Right atrium auricular region (tissue), 2 donors: ENCODE measurements at places on chromosomes 3 and 15. TPM values are rescaled to one million over a fixed set of nuclear protein-coding genes. Genes with fewer than 3 reads are reported as not detected.

DNA sequence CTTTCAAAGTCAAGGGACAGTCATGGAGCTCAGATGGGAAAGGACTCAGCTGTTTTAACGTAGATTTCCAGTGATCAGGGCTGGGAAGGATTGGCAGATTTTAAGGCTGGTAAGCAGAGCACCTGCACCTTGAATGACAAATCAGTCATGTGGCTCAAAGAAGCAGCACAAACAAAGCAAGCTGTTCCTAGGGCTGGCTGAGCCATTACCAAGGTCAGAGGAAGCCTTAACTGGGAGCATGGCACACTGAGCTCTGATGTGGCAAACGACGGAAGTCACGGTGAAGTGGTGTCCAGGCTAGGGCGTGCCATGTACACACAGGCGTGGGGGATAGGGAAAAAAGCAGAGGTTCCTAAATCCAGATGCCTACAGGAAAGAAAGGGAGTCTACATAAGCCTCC lies 84.6 kb upstream of the PFN2 start:
- DNase-seq = no peak
- no peak overlapping the region for H3K4me3 ChIP-seq
- H3K36me3 ChIP-seq = no peaks in the 10 kb centered on the region
- H3K4me1 ChIP-seq = no peaks in the 10 kb centered on the region

The ETV5 gene
- 22.8 TPM for total RNA-seq

- no peak overlapping the region for H3K4me3 ChIP-seq
- H3K27ac ChIP-seq = no peak overlapping the region
- H3K4me1 ChIP-seq = no peaks in the 10 kb centered on the region
- DNase-seq = no peak
- H3K27me3 ChIP-seq = no peaks in the 10 kb centered on the region
These were observed 894.3 kb downstream of the OTOL1 start for GRCh38 chr3:162390891-162391290.

- no peak for DNase-seq
- no peaks in the 10 kb centered on the region for H3K36me3 ChIP-seq
These were observed 25.1 kb upstream of the CTDSPL start for GRCh38 chr3:37836589-37836988.

DNA sequence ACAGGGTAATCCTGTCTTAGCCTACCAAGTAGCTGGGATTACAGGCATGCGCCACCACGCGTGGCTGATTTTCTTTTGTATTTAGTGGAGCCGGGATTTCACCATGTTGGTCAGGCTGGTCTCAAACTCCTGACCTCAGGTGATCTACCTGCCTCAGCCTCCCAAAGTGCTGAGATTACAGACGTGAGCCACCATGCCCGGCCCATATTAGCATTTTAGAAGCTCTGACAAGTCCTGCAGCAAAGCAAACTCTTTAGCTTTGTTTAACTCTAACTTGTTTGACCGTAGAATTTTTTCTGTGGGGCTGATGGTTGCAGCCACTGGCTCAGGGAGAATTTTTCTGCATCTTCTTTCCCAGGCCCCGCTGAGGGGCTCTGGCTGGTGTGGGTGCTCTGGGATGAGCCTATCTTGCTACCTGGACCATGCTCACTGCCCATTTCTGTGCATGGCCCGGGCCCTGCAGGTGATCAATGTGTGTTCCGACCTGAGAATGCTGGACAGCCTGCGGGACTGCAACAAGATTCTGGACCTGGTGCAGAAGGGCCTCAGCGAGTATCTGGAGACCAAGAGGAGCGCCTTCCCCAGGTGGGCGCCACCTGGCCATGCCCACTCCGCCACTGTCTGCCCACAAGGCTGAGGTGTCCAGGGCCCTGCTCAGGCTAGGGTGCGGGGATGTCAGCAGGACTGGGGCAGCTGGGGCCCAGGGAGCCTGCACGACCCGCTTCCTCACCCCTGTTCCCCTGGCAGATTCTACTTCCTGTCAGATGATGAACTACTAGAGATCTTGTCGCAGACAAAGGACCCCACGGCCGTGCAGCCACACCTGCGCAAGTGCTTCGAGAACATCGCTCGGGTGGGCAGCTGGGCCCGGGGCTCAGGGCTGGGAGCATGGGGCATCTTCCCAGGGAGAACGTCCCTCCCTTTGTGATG lies 41.3 kb downstream of the DNAH1 start:
- H3K27me3 ChIP-seq = no peaks in the 10 kb centered on the region
- no peak overlapping the region for H3K4me3 ChIP-seq
- no peaks in the 10 kb centered on the region for H3K36me3 ChIP-seq
- no peak for DNase-seq
- H3K27ac ChIP-seq = no peak overlapping the region
- no peaks in the 10 kb centered on the region for H3K4me1 ChIP-seq

- no peak overlapping the region for H3K4me3 ChIP-seq
- no peaks in the 10 kb centered on the region for H3K27me3 ChIP-seq
- H3K4me1 ChIP-seq = no peaks in the 10 kb centered on the region
- DNase-seq = no peak
- no peak overlapping the region for H3K27ac ChIP-seq
These were observed 15.8 kb downstream of the APBA2 start for GRCh38 chr15:28901587-28901980.

The FBXO40 gene
- 81.6 TPM for total RNA-seq

DNA sequence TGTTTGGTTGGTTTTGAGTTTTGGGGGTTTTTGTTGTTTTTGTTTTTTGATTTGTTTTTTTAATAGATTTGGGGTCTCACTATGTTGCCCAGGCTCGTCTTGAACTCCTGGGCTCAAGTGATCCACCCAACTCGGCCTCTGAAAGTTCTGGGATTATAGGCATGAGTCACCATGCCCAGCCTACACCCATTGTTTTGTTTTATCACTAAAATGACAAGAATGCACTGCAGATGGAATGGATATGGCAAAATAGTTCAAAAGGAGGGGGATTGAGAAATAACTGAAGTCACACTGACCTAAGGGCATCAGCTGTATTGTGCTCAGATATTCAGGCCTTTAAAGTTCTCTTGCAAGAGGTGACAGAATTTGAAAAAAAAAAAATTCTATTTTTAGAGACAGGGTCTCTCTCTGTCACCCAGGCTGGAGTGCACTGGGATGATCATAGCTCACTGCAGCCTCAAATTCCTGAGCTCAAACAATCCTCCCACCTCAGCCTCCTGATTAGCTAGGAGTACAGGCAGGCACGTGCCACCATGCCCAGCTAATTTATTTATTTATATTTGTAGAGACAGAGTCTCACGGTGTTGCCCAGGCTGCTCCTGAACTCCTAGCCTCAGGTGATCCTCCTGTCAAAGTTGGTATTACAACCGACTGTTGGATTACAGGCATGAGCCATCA lies 4.4 kb upstream of the RASA2 start:
- no peaks in the 10 kb centered on the region for H3K4me1 ChIP-seq
- H3K36me3 ChIP-seq = no peaks in the 10 kb centered on the region
- DNase-seq = no peak
- no peak overlapping the region for H3K27ac ChIP-seq
- no peaks in the 10 kb centered on the region for H3K27me3 ChIP-seq
- no peak overlapping the region for H3K4me3 ChIP-seq

DNA sequence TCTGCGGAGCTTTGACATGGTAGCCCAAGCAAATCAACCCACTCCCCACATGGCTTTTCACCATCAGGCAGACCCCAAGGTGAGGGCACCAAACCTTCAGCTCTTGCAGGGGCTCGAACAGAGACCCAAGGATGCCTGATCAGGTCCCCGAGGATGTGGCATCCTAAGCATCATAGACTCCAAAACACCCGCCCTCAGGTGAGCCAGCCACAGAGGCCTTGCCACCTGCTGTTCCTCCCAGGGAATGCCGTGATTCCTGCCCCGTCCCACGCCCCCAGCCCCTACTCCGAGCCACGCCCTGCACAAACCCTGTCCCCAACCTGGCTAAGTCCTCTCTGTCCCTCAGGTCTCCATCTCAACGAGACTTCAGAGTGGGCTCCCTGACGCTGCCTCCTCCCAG lies 34.7 kb upstream of the SLC41A3 start:
- H3K4me3 ChIP-seq = no peak overlapping the region
- H3K27me3 ChIP-seq = no peaks in the 10 kb centered on the region
- H3K36me3 ChIP-seq = no peaks in the 10 kb centered on the region
- no peaks in the 10 kb centered on the region for H3K4me1 ChIP-seq

DNA sequence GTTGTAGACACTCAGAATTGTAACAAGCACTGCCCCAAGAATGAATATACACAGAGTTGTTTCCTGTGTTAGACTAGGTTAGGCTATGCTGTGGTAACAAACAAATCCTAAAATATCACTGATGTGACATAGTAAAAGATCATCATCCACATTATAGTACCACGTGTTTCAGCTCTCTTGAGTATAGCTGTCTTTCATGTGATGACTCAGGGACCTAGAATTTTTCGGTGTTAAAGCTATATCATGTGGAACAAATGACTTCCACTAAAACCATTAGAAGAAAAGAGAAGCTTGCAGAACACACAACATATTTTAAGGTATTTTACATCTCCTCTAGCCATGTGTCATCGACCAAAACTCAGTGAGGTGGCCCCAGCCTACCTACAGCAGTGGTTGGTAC lies 307.9 kb upstream of the RBMS3 start:
- no peaks in the 10 kb centered on the region for H3K36me3 ChIP-seq
- H3K4me3 ChIP-seq = no peak overlapping the region
- no peaks in the 10 kb centered on the region for H3K4me1 ChIP-seq
- no peak overlapping the region for H3K27ac ChIP-seq
- no peaks in the 10 kb centered on the region for H3K27me3 ChIP-seq

DNA sequence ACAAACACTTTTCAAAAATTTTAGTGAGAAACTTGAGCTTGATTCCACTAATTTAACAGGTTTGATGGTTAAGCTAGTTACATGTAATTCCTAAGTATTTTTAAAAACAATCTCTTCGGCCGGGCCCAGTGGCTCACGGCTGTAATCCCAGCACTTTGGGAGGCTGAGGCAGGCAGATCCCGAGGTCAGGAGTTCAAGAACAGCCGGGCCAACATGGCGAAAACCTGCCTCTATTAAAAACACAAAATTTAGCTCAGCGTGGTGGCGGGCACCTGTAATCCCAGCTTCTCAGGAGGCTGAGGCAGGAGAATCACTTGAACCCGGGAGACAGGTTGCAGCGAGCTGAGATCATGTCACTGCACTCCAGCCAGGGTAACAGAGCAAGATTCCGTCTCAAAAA lies 25.3 kb downstream of the TRA2B start:
- H3K4me3 ChIP-seq = no peak overlapping the region
- H3K36me3 ChIP-seq = peaks cover 43% of the 10 kb centered on the region
- H3K27ac ChIP-seq = no peak overlapping the region
- no peaks in the 10 kb centered on the region for H3K4me1 ChIP-seq

DNA sequence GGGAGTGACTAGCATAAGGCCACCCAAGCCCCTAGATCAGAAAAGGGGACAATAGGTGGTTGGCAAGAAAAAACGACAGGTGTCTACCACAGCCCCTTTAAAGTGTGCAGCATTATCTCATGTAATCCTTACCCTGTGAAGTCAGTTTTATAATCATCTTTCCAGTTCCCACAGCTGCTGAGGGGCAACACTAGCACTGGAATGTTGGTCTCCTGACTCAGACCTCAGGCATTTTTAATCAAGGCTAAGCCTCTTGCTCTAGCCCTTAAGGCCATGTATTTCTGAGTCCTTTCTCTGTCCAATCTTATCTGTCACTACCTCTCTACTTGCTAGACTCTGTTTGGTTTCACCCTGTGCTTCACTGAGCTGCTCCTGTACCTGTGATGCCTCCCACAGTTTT lies 171.7 kb downstream of the TLE3 start:
- no peak for DNase-seq
- no peaks in the 10 kb centered on the region for H3K4me1 ChIP-seq
- no peaks in the 10 kb centered on the region for H3K36me3 ChIP-seq
- H3K27ac ChIP-seq = no peak overlapping the region

The CACNA2D3 gene
- total RNA-seq = 17.2 TPM

DNA sequence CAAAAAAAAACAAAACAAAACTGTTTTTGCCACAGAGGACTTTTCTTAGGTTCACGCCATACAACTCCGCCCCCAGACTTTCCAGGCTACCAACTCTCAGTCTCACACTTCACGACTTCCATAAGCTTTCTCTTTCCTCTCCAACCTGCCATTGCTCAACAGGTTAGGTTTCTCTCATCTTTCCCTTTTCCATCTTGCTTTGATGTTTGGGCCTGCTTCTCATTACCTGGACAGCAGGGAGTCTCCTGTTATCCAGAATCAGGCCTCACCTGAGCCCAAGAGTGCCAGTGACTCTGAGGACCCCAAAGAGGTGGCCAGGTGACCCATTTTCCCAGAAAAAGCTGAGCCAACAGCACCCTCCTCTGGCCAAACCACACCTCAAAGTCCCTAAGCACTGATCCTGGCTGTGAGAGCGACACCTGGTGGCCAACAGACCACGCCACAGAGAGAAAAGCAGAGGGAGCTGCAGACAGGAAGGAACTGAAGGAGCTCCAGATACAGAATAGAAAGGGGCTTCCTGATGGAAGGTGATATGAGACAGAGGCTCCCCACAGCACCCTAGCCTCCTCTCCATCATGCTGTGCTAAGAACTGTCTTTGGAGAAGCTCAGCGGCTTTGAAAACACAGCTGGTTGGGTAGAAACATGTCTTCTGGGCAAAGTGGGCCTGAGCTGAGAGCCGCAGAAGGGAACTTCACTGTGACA lies 4.0 kb downstream of the CCDC51 start:
- H3K4me1 ChIP-seq = no peaks in the 10 kb centered on the region
- DNase-seq = peak; percentile 92
- no peak overlapping the region for H3K4me3 ChIP-seq
- H3K27ac ChIP-seq = peak overlapping the region; percentile 25

The ST3GAL6 gene
- total RNA-seq = 25.9 TPM

The GREM1 gene
- total RNA-seq = not detected

The MUSTN1 gene
- 43.8 TPM for total RNA-seq

- H3K27me3 ChIP-seq = no peaks in the 10 kb centered on the region
- H3K4me3 ChIP-seq = no peak overlapping the region
- no peak for DNase-seq
- peaks cover 14% of the 10 kb centered on the region for H3K36me3 ChIP-seq
- H3K4me1 ChIP-seq = no peaks in the 10 kb centered on the region
These were observed 20.8 kb upstream of the APH1B start for GRCh38 chr15:63256433-63257274.

- H3K27me3 ChIP-seq = no peaks in the 10 kb centered on the region
- no peak for DNase-seq
- H3K4me1 ChIP-seq = no peaks in the 10 kb centered on the region
These were observed 2.9 kb downstream of the NR2C2 start for GRCh38 chr3:14950274-14950673.

The ADAMTS9 gene
- 21.0 TPM for total RNA-seq

The DPP8 gene
- 22.2 TPM for total RNA-seq

DNA sequence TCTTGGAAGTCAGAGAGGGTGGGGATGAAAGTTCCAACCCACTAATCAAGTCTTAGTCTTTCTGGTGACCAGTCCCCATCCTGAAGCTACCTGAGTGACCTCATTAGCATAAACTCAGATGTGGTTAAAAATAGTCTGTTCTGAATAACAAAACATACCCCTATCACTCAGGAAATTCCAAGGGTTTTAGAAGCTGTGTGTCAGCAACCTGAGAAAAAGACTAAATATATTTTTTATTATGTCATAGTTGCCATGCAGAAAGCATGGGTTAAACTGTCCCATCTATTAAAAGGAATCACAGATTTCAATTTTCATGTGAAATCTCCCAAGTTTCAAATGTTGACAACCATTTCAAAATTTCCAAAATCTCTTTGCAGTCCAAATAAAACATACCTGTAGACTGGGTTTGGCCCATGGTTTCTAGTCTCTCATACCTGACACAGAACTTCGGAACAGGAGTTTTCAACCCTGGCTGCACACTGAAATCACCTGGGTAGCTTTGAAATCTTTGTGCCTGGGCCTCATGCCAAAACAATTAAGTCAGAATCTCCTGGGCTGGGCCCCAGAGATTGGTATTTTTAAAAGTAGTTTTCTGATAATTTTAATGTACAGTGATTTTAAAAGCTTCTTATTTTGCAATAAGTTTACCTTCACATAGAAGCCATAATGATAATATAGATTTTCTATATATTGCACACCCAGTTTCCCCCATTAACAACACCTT lies 476.3 kb downstream of the RBMS3 start:
- no peak for DNase-seq
- H3K27me3 ChIP-seq = no peaks in the 10 kb centered on the region
- H3K4me1 ChIP-seq = peaks cover 51% of the 10 kb centered on the region
- no peaks in the 10 kb centered on the region for H3K36me3 ChIP-seq
- no peak overlapping the region for H3K4me3 ChIP-seq
